ENCODE measurements at places on chromosomes 5 and 9.
A peak's percentile ranks its signal among the peaks of the same experiment; 100 is the strongest.

DNA sequence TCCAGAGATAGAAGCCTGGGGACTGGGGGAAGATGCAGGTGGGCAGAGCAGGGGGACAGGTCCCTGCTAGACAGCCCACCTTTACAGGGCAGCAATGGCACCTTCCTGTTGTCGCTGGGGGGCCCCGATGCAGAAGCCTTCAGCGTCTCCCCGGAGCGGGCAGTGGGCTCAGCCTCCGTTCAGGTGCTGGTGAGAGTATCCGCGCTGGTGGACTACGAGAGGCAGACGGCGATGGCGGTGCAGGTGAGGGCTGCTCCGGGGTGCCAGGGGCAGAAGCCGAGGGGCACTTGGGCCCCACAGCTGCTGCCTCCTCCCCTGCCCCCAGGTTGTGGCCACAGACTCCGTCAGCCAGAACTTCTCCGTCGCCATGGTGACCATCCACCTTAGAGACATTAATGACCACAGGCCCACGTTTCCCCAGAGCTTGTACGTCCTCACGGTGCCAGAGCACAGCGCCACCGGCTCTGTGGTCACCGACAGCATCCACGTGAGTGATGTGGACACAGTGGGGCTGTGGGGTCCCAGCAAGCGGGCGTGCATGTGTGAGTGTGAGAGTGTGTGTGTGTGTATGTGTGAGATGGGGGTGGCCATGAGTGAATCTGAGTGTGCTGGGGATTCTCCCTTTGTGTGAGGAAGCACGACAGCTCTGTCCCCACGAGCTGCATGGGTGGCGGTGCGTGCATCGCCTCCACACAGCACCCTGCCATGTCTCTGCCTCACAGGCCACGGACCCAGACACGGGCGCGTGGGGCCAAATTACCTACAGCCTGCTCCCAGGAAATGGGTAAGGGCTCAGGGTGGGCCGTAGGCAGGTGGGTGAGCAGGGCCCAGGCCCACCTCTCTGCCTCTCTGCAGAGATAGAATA is 28.4 kb downstream of the CDHR2 start:
- no peak for DNase-seq

DNA sequence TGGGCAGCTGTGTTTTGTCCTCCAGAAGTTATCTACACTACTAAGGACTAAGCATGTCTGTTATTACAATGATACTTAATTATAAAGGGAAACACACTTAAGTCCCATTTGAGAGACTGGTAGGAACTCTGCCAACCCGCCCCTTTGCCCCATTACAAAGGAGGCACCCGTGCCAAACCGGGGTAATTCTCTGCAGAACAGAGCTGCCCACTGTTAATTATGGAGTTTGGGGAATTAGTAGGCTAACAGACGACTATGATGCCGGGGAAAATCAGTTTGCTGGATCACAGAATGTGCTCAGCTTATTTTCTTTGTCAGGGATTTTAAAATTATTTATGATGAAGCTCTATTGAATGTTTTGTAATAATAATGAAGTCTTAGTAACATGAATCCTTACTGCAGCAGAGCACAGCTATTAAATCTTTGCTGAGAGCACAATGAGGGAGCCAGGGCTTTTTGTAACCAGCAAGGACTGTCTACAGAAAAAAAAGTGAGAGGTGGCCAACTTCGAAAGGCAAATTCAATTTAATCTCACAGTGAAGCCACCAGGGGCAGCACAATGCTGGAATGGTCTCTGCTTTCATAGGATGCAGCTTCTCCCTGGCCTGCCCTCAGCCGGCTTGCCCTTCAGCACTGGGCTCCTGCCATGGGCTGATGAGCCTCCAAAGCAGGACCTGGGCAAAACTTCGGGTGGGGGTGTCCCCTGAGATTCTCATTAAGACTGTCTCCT is 134.5 kb downstream of the GNAQ start:
- no peak for DNase-seq

GRCh38 chr5:159911349-159911748 is 4.9 kb upstream of the ADRA1B start:
- DNase-seq = no peak

- DNase-seq = no peak
These were observed 500.7 kb downstream of the CETN3 start for GRCh38 chr5:89908876-89909275.

- DNase-seq = peak; percentile 44
These were observed 841 bp downstream of the RAD23B start for GRCh38 chr9:107283623-107284616.

DNA sequence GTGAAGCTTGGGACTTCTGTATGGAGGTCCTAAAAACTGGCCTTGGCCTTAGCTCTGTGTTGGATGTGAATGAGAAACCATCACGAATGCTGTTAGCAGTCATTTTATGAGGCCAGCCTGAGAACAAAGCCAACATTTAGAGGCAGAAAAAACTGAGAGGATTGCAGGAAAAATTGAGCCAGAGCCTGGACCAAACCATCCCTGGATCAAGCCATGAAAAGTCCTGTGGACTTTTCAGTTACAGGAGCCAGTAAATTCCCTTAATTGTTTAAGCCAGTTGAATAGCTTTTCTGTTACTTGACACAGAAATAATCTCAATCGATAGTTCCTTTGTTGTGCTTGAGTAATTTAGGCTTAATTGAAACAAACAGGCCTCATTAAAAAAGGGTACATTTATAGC is 42.6 kb upstream of the SPATA31D4 start:
- no peak for DNase-seq

DNA sequence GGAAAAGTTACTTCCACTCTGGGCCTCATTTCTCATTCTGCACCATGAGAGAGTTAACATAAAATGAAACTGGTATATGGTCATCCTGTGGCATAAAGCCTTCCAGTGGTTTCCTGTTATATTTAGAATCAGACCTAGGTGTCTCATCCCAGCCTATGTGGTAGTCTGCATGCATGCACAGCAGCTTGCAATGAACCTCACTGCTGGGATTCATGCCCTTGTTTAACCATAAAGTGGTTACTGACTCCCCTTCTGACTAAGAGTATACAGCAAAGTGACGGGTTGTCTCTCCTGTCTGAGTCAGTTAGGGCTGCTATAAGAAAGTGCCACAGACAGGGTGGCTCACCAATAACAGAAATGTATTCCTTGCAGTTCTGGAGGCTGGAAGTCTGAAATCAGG is 14.7 kb upstream of the TDRD7 start:
- DNase-seq = no peak

- no peak for DNase-seq
These were observed 93.1 kb downstream of the PDE4D start for GRCh38 chr5:59800347-59800893.

DNA sequence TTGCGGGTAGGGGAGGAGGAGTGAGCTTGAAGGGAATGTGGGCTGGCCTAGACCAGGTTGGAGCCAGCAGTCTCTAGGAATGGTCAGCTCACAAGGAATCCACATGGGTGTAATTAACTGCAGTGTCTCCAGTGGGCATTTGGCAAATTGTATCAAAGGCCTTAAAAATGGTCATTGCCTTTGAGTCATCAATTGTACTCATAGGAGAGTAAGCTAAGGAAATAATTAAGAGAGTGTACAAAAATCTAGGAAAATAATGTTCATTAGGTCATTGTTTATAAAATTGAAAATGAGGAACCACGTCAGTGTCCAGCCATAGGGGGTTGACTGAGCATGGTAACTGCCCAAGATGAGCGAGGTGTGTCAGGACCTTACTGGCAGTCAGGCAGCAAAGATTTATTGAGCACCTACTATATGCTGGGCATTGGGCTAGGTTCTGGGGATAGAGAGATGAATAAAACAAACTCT is 29.8 kb upstream of the RPL26L1 start:
- DNase-seq = no peak

- DNase-seq = no peak
These were observed 118.7 kb upstream of the ATP10B start for GRCh38 chr5:160970605-160971191.

GRCh38 chr9:113597390-113598241 is 134.1 kb downstream of the RGS3 start:
- no peak for DNase-seq

DNA sequence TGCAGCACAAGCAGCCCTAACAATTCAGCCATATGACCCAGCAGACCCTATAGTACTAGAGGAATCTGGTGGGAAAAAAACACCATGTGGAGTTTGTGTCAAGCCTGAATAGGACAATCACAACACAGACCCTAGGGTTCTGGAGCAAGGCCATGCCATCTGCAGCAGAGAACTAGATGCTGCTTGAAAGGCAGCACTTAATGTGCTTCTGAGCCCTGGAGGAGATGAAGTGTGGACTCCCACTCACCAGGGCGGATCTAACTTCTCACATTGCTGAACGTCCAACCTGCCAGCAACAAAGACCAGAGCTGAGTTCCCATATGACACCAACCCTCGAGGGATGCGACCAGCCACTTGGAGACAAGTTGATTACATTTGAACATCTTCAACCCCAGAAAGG is 43.2 kb downstream of the GABBR2 start:
- no peak for DNase-seq

- peak; percentile 62 for DNase-seq
These were observed 192.4 kb downstream of the MEF2C start for GRCh38 chr5:88690409-88691229.

DNA sequence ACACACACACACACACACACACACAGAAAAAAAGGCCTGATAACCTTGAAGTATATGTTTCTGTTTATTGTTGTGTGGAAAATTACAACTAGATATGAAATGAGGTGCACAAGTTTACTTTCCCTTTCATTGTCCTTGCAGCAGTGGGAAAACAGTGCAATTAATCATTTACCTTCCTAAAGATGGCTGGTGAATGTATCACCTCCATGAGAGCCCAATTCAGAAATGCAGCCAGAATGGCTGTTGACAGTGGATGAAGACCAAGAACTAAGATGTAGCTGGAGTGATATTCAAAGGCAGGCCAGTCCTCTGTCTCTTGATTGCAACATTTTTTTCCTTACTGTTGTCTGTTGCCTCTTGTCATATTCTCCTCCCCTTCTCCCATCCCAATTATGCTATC is 49.6 kb upstream of the EIF4EBP3 start:
- DNase-seq = no peak

DNA sequence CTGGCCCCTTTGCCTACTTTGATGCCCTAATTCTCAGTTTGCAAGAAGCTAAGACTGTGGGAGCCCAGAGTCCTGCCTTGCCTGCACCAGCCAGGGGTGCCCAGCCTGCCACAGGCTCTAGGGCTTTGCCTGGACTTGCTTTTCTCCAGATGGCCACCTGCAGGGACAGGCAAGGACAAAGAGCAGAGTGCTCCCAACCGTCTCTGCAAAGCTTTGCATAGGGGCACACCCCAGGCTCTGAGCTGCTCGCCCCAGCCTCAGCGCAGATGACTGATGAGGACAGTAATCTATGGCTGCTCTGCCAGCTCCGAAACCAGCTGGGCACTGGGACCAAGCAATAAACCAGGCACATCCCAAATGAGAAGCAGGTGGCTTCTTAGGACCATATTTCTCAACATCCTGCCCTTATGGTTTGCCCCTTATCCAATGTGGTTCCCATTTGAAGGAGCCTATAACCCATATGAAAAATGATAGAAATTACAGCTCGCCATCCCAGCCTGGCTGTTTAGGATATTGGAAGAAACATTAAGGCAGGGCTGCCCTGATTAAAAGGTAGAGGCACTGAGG is 25.4 kb upstream of the TCF7 start:
- DNase-seq = no peak

DNA sequence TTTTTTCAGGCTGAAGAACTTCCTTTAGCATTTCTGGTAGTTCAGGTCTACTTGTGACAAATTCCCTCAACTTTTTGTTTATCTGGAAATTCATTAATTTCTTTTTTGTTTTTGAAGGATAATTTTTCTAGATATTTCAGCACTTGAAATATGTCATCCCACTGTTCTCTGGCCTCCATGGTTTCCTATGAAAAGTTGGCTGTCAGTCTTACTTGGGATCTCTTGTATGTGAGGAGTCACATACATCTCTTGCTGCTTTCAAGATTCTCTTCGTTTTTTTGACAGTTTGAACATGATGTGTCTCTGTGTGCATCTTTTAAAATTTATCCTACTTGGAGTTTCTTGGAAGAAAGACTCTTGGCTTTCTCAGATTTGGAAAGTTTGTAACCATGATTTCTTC is 79.5 kb downstream of the RIC1 start:
- no peak for DNase-seq

DNA sequence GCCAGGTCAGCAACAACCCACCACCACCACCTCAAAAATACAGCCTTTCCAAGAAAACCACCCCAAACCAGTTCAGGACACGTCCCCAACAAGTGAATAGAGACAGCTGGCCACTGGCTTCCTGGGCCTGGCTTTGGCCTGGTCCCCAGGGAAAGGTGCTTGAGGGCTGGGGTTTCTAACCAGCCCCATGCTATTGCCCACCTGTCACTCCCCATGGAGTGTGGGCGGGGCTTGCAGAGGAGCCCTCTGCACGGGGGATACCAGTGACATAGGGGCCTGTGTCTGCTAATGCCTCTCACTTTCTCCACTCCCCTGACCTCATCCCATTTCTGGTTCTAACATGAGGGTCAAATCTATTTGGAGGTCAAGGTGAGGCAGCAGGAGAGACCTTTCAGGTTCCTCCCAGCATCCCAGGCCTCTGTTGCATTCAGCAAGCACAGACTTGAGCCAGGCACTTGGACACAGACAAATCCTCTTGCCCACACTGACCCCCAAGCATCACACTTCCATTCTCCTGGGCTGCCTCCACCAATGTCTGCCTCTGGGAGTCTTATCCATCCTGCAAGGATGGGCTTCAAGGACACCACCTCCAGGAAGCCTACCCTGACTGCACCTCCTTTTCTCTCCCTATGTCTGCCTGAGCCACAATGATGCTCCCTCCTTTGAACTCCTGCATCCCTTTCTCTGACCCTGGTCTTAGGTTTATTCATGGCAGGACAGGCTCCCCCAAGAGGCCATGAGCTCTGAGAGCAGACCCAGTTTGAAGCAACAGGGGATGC is 16.1 kb upstream of the TTLL11 start:
- DNase-seq = no peak

DNA sequence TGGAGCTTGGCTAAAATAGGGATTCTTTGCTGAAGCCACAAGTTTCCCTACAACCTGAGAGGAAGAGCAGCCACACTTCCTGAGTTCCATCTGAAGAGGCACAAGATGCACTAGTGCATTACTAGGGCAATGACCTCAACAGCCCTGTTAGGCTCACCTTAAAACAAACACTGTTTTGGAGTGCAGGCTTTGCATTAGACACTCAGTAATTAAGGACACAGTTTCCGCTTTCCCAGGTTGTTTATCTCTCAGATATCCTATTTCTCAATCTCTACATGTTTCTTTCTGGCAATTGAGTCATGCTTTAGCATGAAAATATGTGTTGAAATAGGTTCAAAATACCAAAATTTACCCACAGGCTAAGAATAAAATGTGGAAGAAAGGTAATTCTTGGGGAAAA is 34.2 kb downstream of the EMB start:
- no peak for DNase-seq

DNA sequence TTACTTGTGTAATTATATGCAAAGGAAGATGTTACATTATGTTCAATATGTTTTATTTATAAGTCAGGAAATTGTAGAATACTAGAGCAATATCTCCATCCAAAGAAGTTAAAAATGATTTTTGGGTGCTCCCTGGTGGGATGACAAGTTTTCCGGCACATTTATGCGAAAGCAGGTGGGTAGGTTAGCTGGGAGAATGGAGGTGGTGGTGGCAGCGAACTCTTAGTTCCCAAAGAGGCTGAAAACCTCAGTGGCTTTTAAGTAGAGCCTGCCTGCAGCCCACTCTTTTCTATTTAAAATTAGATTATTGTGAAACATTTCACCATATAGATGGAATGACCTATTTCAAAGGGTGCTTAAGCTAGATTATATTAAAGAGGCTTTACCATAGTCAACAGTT is 51.8 kb downstream of the ANKRD33B start:
- no peak for DNase-seq

All from GM12892 (cell line).